ENCODE measurements at places on chromosomes 16 and 17.

GRCh38 chr17:64107500-64108236 lies 22.3 kb downstream of the ERN1 start:
- no peak for DNase-seq

GRCh38 chr16:15396948-15397594 lies 1.5 kb downstream of the MPV17L start:
- DNase-seq, result no peak

- DNase-seq, result no peak
These were observed 9.6 kb downstream of the MT1X start for GRCh38 chr16:56691885-56692284.

GRCh38 chr17:1865252-1866037 lies 35.6 kb downstream of the RPA1 start:
- DNase-seq, result no peak

GRCh38 chr17:9987779-9988585 lies 82.9 kb upstream of the RCVRN start:
- no peak for DNase-seq

- no peak for DNase-seq
These were observed 114.7 kb downstream of the BCAS3 start for GRCh38 chr17:60792250-60792898.

GRCh38 chr17:19708431-19709175 lies 7.8 kb downstream of the SLC47A2 start:
- DNase-seq, result no peak

- no peak for DNase-seq
These were observed 23.4 kb downstream of the PIK3R5 start for GRCh38 chr17:8941980-8942622.

GRCh38 chr17:30958187-30958586 lies 12.7 kb upstream of the RNF135 start:
- no peak for DNase-seq

- DNase-seq, result no peak
These were observed at the start of gene C17orf78 for GRCh38 chr17:37375706-37376105. C17orf78 (plus strand) TSS chr17:37375985; CDS start chr17:37376093, 108 bp downstream.

DNA sequence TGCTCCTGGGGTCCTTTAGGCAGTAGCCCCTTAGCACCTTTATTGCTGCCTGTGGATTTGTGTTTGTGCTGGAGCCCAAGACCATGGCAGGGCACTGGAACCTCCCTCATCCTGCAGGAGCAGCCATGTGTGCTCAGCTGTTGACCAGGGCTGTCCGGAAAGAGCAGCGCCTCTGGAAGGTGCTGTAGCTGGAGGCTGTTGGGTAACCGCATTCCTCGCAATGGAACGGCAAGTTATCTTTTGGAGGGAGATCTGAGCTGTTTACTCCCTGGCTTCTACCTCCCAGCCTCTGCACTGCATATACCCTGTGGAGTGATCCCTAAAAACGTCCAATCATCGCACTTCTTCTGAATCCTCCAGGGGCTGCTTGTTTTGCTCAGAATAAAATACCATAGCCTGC lies 291.0 kb downstream of the SNX29 start:
- DNase-seq, result no peak

- no peak for DNase-seq
These were observed 28.7 kb downstream of the BRIP1 start for GRCh38 chr17:61834610-61835009.

DNA sequence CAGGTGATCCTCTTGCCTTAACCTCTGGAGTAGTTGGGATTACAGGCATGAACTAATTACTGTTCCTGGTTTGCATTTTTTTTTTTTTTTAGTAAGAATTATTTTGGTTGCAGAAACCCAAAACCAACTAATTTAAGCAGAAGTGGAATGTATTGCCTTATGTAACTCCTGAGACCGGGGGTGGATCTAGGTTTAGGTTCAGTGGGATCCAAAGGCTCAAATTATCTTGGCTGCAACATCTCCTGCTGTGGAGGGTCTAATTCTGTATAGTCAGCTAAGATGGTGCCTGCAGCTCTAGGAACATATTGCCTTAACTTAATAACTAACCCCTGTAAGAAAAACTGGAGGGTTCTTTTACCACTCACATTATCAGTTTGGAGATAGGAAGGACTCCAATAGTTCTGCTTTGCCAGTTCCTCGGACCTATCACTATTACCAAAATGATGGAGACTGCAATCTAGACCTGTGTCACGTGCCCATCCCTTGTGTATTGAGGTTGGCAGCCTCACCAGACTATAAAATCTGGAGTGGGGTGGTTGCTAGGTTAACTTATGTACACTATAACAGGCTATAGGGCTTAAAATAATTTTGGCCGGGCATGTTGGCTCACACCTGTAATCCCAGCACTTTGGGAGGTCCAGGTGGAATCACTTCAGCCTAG lies 8.5 kb downstream of the SNTB2 start:
- no peak for DNase-seq

DNA sequence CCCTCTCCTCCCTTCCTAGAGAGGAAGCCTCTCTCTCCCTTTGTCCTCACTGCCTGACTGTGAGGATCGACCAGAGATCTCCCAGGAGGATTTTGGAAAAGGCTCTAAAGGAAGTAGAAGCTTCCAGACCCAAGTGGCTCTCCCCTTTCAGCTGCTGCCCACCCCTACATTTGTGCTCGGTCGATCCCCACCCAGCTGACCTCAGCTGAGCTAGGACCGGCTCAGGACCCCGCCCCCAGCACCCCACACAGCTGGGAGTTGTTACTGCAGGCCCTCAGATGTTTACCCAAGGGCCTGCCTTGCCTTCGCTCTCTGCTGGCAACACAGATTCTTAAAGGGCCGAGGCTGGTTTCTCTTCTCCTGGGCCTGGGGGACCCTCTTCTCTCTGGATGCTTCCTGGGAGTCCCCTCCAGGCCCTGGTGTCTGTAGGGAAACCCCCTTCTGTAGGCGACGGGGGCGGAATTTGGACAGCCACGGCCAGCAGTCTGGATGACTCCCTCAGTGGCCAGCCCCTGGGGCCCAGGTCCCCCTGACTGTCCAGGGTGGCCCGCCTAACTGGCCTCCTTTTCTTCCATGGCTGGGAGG lies 26.9 kb upstream of the TIMP2 start:
- DNase-seq, result no peak

GRCh38 chr16:51161440-51162195 lies 10.5 kb upstream of the SALL1 start:
- no peak for DNase-seq

DNA sequence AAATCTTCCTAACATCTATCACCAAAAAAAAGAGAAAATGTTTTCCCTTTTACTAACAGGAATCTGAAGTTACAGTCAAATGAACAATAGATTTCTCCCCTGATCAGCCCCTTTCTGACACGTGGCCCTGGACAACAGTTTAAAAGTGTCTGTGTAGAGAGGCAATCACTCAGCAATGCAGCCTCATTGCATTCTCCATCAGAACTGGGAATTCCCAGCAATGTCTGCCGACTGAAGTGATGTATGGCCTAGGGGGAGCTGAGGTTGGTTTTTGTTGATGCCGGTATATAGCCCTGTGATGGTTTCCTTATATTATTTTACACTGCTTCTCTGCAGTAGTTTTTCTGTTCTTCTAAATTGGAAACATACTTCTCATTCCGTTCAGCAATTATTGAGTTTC lies 904.3 kb upstream of the CDH8 start:
- no peak for DNase-seq

DNA sequence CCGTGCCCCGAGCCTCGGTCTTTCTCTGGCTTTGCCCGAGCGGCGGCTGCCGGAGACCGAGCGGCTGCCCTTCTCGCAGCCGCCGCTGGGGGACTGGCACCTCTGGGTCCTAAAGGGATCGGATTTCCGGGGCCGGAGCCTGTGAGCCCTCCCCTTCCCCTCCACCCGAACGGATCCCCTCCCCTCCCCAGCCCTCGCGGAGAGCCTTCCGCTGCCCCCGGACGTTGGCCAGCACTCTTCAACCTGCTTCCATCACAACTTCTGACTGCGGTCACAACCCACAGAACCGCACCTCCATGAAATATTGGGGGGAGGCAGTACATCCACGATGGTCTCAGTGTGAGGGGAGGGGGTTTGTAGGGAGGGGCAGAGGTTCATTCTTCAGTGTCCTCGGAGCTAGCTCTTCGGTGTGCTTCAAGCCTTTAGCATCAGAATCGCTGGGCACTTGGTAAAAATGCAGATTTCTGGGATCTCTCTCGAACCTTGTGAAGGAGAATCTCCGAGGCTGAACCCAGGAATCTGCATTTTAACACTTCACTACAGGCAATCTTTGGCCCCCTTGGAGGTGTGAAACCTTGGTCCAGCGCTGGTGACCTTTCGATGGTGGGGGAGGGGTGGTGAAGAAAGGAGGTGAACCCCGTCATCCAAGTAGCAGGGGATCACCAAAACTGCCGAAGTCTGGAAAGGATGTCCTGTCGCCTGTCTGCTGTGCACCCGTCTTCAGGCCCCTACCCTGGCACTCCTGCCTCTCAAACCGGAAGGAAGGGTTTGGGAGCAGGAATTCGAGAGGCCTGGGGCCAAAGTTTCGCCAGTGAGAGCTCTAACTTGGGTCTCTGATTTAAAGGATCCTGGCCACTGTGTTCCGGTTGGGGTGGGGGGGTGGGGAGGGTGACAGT lies 812 bp upstream of the PPP1R9B start:
- no peak for DNase-seq

GRCh38 chr17:66944351-66945146 lies 20.0 kb upstream of the CACNG4 start:
- DNase-seq, result no peak

DNA sequence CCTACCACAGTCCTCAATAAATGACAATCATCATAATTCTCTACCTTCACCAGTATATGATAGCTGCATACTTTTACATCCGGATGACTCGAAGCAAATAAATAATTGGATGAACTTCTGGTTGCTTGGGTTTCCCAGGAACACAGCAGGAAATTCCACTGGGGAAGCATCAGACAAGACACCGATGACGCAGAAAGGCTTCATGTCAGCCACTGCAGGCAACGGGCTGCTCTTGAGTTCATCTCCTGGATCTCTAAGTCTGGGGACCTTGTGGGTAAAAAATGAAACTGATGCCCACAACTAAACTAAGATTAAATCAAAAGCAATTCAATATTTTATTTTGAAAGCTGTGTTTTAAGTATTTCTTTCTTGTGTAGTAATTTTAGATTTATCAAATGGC lies 472.1 kb upstream of the C16orf82 start:
- no peak for DNase-seq

All from SK-N-MC (cell line).